AG09319 (cell line): ENCODE measurements at places on chromosomes 3 and 15.
A peak's percentile ranks its signal among the peaks of the same experiment; 100 is the strongest.

DNA sequence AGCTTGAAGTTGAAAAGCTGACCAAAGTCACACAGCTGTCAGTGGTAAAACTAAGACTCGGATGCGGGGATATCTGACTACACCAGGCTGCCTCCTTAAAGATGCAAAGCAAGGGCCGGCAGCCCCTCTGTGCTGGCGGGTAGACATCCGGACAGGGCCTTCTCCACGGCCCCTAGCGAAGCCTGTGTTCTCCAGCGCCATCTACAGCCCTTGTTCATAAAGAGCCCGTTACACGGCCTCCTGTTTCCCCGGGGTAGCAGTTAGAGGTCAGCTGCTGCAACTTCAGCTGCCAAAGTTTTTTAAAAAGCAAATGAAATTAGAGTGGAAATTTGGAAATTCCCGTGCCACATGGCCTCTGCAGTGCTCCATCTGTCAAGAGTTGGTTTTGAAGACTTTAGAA lies 383.0 kb downstream of the TBL1XR1 start:
- no peak for DNase-seq

DNA sequence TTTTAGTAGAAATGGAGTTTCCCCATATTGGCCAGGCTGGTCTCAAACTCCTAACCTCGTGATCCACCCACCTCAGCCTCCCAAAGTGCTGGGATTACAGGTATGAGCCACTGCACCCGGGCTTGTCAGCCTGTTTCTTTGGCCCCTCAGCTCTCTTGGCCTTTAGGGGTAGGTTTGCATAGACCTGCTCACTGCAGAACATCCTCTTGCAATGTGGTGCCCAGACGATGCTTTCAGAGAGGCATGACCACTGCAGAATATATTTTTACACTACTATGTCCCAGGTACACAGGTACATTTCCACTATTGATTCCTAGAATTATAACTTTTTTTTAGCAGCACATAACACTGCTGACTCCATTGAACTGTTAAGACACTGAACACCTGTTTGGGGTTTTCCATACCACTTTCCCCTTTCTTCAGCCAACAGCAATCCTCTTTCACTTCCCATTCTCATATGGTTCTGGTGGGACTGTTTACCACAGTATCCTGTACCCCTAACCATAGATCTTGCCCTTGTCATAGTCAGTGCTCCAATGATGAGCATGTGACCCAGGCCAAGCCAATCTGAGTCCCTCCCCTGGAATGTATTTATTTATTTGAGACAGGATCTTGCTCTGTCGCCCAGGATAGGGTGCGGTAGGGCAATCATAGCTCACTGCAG lies 21.1 kb downstream of the CCDC32 start:
- no peak for DNase-seq

DNA sequence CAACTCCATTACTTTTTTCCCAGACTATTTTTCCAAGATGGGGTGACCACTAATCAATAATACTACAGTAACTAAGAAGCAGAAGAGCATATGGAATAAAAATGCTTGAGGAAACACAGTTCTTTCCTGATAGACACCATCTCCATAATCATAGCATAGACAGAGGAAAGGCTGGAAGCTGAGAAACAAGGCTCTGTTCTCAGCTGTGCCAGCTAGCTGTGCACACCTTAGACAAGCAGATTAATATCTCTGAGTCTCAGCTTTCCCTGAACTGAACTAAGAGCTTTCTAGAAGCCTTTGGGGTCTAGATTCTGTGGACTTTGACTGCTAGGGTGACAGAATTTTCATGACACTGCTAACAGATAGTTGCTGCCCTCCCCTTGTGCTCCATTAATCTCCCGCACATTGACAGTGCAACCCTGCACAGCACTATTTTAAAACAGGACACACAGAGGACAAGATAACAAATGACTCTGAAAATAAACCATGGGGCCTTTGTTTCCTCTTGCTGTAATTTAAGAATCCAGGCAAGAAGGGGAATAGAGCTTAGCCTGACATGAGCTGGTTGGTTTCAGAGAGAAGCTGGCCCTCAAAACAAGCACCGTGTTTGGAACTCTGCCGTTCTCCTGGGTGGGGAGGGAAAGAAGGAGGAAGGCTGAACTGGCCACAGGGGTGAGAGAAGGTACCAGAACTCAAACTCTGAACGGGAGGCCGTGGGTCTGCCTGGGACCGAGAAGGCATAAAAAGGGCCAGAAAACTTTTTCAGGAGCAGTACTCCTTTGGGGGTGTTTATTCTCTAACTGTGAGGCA lies 67.4 kb downstream of the ATP13A5 start:
- no peak for DNase-seq

GRCh38 chr15:67036775-67037555 lies 28.4 kb upstream of the SMAD3 start:
- DNase-seq, result no peak

DNA sequence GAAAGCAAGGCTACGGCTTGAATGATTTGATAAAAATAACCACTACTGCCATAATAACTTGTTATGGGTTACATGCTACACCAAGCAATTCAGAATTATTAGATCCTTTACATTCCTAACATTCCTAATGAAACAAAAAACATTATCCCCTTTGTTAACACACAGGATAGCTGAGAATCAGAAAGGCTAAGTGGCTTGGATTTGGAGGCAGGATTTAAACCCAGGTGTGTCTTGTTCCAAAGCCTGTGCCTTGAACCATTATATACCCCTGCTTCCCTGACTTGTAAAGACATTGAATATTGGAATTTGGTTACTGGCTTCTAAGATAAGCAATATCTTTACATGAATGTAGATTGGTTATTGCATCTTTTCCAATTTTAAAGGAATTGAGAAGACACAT lies 417.1 kb upstream of the GOLIM4 start:
- no peak for DNase-seq

GRCh38 chr15:48006031-48006511 lies 114.7 kb upstream of the SLC24A5 start:
- DNase-seq, result no peak

GRCh38 chr15:89007989-89008388 lies 80.3 kb upstream of the ABHD2 start:
- DNase-seq, result no peak

GRCh38 chr15:101411581-101411980 lies 77.9 kb downstream of the PCSK6 start:
- DNase-seq, result no peak

DNA sequence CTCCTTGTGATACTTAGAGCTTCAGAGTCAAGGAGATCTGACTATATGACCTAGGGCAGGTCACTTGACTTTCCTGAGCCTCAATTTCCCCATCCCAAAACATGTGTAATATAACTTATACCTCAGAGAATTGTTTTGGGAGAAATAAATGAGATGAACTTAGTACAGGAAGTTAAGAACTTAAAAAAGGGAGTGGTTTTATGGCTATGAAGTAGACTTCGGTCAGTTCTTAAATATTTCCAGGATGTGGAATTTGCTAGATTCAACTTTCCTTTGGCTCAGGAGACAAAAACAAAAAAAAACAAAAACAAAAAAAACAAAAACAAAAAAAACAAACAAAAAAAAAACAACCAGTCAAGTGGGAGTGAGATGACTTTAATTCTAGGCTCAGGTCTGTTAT lies 116.7 kb downstream of the EDEM1 start:
- no peak for DNase-seq

DNA sequence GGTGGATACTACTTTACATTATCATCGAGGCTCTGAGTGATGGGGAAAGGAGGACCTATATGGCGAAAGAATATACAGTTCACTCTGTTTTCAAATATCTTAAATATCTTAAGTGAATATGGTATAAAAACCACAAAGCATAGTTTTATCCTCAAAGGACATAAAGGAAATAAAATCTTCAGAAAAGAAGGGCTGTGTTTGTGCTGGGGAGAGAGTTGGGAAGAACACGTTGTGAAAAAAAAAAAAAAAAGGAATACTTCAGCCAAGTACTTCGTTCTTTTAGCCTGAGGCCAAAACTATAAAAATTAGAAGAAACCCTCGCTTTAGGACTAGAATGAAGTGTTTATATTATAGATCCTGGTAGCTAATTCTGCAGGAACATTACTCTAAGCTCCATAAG lies 10.2 kb upstream of the TMEM212 start:
- no peak for DNase-seq

DNA sequence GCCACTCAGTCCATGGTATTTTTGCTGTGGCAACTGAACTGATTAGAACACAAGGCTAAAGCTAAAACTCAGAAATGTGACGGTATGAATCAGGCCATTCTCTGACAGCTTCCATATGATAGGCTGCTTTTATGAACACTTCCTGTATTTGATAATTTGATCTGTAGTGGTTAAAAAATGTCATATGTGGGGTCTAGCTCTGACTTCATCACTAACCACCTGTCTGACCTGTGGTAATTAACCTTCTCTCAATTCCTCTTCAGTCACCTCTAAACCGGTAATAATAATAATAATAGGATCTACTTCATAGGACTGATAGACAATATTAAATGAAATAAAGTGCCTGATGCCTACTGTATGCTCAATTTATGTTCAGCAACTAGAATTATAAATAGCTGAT lies 223.2 kb downstream of the MBNL1 start:
- no peak for DNase-seq

- no peak for DNase-seq
Measured at GRCh38 chr3:16286161-16286560, 21.1 kb downstream of the OXNAD1 start.

DNA sequence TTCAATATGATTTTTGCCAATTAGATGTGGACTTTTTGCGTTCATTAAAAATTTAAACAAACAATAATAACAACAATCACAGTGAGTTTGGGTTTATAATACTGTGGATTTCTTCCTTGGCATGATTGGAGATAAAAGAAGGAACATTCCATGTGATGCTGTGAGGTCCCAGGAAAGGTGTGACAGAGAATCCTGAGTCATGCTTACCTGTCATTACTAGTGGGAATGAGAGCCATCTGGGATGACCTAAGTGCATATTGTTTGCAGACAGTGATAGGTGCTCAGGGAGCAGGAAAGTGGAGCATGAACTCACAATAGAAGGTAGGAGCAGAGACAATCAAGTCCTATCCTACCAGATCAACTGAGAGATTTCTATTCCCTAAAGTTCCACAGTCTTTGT lies 766.5 kb upstream of the CFAP20DC start:
- no peak for DNase-seq

GRCh38 chr15:69863446-69863845 lies 234.3 kb downstream of the TLE3 start:
- no peak for DNase-seq

GRCh38 chr3:129594409-129594808 lies 12.1 kb downstream of the PLXND1 start:
- no peak for DNase-seq

- DNase-seq, result no peak
Measured at GRCh38 chr3:48222616-48223513, at the start of gene CAMP. TSS of gene CAMP (plus strand) at chr3:48223495. CDS start at chr3:48223512, 17 bp downstream.

DNA sequence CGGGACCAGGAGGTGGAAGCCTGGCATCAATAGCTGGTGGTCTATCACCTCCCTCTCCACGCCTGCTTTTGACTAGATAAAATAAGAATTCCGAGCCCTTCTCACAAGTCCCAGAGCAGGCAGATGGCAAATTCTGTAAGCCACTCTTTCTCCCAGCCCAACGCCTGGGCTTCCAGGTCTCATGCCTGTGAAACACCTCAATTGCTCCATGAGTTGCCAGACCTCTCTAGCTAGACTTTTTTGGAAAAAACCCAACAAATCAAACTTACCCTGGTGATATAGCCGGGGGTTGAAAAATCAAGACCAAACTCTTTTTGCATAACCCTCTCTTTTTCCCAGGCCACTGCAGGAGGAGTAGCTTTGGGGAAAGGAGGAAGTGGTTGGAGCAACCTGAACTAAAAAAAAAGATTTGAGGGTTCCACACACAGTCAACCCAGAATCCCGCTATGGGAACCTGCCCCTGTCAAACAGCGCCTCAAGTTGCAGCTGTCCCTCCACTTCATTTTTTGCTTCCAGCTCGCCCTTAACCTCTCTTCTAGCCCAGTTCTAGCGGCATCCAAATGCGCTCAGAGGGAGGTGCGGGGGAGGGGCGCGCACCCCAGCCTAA lies 7.0 kb downstream of the BHLHE40 start:
- no peak for DNase-seq

DNA sequence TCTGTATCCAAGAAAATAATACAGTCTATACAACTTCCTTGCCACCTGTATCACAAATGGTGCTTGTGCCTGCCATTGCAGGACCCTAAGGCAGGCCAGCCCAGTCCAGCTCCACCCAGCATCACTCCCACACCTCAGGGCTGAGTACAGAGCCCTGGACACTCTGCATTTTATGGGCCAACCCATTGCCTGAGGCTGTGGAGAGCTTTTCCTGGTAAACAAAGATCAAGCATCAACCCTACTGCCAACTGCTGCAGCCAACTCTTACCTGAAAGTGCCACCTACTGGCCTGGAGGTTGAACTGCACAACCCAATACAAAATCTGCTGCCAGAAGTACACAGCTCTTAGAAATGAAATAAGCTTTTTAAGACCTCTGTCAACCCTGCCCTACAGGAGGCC lies 1082.2 kb downstream of the NAALADL2 start:
- no peak for DNase-seq

GRCh38 chr3:23480329-23480714 lies 277.2 kb downstream of the UBE2E2 start:
- no peak for DNase-seq

DNA sequence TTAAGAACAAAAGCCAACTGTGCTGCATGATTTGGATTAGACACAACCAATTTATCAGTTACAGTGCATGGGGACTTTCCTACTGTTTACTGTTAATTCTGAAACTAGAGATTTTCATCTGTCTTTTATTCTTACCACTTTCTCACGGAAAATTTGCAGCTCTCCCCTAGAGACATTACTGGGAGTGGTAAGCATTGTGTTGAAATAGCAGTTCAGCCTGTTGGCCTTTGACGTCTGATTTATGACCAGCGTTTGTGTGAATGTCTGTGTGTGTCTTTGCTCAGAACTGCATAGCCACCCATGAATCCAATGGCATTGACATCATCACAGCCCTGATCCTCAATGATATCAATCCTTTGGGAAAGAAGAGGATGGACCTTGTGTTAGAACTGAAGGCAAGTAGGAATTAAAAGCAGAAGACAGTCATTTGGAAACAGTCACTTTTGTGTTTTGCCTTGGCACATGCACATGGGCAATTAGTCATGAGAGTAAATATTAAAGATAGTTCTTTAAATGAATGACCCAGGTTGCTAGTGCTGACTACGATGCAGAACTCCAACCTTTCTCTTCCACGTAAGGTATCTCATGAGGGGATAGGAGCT lies 202.2 kb upstream of the BHLHE40 start:
- DNase-seq, result peak; percentile 8

DNA sequence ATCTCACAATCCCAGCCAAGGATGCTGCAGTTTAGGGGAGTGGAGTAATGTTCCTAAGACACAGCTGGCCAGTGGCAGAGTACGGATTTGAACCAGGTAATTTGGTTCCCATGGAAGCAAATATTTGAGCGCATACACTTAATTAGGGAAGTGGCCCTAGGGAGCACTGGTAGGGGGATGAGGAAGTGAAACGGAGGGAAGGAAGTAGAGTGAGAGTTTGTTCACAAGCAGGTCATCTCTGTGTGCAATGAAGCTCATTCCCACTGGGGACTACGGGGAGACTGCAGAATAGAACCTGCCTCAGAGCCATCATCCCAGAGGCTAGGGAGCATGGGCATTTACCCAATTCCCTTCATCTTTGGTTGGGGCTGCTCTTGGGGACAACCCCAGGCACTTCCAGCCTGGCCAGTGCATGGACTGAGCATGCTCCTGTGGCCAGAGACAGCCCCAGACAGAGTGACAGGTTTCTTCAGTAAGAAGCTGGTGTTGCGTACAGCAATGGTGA lies 317.2 kb upstream of the PROK2 start:
- DNase-seq, result no peak

GRCh38 chr3:195241592-195242355 lies 29.2 kb downstream of the XXYLT1 start:
- no peak for DNase-seq
